EL (cell line): ENCODE measurements at places on chromosomes 12 and 14.

DNA sequence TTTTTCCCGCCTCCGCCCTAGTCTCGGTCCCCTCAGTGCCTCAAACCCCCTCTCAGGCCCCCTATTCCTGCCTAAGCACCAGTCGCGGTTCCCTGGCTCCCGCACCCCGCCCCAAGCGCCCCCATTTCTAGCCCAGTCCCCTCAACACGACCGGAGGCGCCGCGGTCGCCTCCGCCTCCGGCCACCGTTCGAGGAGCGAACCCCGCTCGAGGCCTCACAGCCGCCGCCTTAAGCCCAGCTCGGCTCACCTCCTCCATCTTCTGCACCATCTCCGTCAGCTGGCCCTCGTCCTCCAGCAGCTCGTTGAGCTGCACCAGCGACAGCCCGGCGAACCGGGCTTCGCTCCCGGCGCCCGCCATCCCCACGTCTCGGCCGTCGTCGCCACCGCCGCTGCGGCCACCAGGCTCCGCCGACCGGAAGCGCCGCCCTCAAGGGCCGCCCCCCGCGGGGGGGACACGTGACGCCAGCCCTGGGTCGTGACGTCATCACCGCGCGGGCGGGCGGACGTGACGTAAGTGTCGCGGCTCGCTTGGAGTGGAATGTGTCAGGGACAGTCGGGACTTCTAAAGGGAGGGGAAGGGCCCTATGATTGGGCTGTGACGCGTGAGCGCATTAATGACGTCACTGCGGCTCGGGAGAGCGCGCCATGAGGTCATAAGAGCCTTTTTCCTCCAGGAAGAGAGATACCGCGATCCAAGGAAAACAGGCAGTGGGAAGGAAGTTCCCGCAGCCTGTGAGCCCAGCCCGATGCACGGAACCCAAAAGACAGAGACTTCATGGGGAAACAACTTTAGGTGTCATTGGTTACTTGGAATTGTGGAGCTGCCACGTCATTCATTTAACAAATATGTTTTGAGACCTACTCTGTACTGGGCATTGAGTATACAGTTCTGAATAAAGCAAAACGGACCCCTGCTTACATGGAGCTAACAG is at the start of gene VPS37B:
Gene VPS37B, minus strand, starts transcription at position 421 of the 933 bp plus-strand sequence. Its CDS starts 62 bp downstream, at position 359.
- peak; percentile 84 for DNase-seq

DNA sequence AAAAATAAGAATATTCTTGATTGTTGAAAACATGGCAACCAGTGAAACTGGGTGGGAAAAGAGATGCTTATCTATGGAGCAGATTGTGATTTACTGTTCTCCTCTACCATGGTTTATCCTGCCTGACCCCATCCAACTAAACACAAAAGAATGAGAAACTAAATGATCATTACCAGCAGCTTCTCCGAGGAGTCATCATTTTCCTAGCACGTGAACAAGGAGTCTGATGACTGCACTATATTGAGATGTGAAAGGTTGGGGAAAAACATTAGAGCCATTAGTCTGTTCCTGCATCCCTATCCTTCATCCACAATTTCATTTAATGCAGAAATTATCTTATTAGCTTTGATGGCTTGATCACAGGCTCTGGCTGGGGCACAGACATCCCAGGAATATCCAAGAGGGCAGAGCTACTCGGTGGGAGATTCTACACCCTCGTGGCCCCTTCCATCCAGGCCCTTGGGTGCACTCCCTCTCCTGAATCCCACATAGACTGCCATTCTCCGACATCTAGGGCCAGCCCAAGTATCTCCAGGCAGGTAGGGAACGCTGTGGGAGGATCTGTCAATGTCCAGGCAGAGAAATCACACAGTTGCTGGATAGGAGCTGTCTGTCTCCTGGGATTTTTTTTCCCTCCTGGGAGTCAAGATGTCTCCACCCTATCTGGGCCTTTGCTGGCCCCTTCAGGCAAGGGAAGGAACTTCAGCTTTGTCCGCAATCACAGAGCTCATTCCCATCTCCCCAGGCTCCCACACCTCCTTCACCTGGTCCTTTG is 43.3 kb upstream of the DHRS4 start:
- peak; percentile 63 for DNase-seq

DNA sequence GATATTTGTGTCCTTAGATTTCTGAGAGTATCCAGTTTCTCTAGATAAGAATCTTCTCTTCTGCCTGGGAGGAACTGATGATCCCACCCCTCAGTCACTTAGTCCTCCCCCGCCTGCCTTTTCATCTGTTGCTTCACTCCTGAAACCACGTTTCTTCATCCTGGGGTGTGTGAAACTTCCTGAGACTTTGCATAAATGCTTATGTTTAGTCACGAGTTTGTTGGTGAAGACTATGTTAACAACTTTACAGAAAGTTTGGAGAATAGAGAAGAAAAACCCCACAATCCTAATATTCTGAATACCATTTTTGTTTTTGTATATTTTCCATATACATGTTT is 33.2 kb downstream of the MARK3 start:
- DNase-seq: peak; percentile 79

GRCh38 chr14:99416909-99417308 is 63.8 kb downstream of the SETD3 start:
- DNase-seq: no peak

GRCh38 chr14:44846232-44846824 is 115.4 kb downstream of the KLHL28 start:
- DNase-seq: peak; percentile 51

- peak; percentile 15 for DNase-seq
Observed at GRCh38 chr14:71498212-71498611, 434.0 kb upstream of the RGS6 start.

DNA sequence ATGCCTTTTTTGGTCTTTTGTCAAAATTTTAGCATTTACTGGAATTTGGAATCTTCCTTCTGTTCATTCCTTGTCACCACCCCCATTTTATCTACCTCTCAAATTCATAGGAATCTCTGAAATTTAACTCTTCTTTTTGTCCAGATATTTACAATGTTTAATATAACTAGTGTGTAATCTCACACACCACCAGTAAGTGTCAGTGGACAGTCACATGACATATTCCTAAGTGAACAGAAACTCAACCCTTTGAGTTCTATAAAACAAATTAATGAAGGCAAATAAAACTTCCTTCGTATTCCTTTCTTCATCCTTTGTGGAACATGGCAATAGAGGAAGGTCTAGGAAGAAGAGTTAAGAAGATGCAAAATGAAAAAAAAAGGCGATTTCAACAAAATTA is 26.6 kb downstream of the ATF7 start:
- no peak for DNase-seq

DNA sequence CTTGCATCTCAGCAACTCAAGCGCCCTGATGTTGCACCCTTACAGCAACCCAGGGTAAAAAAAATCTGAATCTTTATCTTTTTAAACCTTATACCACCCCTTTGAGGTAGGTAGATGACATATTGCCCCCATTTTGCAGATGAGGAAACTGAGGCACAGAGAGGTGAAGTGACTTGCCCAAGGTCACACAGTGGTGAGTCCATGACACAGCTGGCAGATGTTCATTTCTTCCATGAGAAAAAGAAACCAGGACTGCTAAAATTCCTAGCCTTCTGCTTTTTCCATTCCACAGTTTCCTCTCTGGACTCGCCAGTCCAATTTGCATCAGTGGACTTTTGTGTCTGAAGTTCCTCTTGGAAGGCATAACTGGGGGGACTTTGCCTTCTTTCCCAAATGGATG is 79.3 kb downstream of the IGF1 start:
- DNase-seq: no peak

GRCh38 chr12:32051511-32052211 is 55.0 kb upstream of the BICD1 start:
- peak; percentile 98 for DNase-seq

DNA sequence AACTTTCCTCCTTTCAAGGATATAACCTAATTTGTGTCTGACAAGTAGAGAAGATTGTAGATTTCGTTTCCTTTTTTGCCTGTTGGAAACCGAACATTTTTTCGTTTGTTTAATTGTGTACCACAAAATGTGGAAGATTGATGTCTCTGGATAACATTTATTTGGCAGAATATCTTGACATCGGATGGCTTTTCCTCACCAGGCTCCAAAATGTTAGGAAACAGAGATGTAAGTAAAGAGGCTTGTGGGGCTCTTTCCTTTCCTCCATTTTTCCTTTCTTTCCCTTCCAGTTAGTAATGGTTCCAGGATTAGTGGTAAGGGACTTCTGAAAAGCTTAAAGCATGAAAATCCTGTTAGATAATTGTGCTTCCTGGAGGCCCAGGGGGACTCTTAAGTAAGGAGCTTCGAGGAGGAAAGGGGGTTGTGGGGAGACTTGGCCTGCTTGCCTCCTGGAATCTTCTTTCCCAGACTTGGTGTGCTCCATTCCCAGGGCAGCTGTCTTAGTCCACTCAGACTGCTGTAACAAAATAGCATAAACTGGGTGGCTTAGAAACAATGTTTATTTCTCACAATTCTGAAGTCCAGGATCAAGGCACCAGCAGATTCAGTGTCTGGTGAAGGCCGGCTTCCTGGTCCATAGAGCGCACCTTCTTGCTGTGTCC is 243.1 kb upstream of the PWP1 start:
- no peak for DNase-seq

DNA sequence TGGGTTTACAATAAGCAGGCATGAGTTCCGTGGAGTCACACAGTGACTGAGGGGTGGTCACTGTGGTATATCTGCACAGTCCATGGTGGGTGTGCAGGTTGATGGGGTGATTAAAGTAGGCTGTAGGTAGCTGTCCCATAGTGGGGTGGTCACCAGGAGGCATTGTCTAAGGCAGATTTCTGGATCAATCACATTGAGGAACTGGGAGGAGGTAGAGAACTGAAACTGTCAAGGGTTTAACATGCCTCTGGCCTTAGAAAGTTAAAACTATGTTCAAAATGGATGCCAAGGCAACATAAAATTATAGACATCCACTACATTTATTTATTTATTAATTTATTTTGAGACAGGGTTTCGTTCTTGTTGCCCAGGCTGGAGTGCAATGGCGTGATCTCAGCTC is 8.3 kb downstream of the ADCK1 start:
- no peak for DNase-seq

- DNase-seq: peak; percentile 43
Observed at GRCh38 chr14:102930753-102931579, 8.5 kb downstream of the AMN start.

GRCh38 chr14:22332686-22333421 is 256.2 kb downstream of the DAD1 start:
- DNase-seq: no peak

GRCh38 chr12:10097521-10097920 is 1.3 kb downstream of the CLEC1A start:
- DNase-seq: no peak

DNA sequence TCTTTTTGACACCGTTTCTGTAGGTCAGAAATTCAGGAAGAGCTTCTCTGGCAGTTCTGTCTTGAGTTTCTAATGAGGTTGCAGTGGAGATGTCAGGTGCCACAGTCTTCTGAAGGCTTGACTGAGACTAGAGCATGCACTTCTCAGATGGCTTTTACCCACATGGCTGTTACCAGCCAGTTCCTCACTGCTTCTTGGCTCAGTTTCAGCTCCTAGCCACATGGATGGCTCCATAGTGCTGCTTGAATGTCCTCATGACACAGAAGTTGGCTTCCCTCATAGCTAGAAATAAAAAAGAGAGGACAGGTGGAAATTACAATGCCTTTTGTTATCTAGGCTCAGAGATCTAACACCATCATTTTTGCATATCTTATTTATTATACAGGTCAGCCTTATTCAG is 38.1 kb upstream of the SLC2A13 start:
- DNase-seq: no peak

DNA sequence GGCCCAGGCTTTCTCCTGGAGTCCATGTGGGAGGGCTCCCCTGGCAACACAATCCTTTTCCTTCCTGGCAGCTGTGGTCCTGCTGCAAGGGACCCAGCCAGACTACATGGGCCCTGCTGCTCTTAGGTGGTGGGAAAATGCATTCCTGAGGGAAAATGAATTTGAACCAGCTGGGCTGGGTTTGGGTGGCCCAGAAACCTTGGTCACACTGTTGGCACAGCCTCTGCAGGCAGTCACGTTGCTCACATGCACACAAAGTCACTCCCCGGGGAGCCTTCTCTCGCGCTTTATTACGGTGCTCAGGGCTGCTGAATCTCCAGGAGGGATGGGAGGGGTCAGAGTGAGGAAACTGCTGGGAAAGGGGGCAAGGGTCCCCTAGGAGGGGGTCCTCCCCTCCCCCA is 17.2 kb downstream of the PLEKHG3 start:
- peak; percentile 70 for DNase-seq

GRCh38 chr12:108826101-108826806 is 31.1 kb downstream of the SSH1 start:
- DNase-seq: peak; percentile 96

DNA sequence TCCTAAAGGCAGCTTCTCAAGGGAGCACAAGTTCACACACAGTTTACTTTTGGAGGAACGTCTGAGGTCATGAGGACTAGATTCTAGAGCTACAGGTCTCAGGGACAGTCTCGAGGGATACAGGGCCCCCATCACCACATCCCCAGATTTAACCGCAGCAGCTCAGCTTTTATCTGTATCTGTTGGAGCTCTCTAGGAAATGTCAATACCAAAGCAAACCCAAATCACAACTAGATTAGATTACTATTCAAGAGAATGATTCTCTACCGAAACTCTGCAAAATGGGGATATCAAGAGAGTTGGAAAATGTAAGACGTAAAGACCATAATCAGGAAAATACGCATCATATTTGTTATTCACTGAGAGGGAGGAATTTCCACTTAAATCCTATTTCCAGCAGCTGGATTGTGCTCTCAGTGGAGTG is 4.0 kb upstream of the MYRFL start:
- no peak for DNase-seq

GRCh38 chr14:64502887-64503433 is 678 bp downstream of the ZBTB25 start:
- no peak for DNase-seq
